ENCODE measurements at places on chromosomes 6 and 20.

DNA sequence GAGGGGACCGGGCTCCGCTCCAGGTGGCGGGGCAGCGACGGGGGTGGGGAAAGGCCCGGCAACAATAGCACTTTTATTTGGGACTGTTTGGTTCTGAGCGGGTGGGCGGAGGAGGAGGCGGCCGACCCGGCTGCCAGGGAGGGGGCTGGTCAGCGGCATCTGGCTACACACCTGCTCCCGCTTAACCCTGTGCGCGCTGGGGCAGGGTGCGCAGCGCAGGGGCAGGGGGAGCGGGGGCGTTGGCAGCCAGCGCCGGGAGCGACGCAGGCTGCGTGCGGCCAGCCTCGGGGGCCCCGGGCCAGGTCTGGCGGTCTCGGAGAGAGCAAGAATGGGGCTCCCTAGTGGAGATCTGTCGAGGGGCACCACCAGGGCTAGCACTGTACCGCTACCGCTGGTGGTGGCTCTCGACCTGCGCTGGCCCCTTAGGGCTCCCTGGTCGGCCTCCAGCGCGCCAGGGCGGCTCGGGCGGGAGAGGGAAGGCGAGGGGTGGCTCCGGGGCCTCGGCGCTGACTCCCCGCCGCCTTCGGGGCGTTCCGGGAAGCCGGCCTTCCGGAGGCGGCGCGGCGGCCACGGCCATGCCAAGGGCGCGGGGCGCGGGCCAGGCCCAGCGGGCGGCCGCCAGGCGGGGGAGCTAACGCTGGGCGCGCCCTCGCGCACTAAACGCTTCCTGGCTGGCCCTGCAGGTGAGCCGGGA, 92.4 kb downstream of the NCR2 start:
- DNase-seq: no peak

- DNase-seq: no peak
Measured at GRCh38 chr6:159059885-159060506, 15.2 kb upstream of the TAGAP start.

DNA sequence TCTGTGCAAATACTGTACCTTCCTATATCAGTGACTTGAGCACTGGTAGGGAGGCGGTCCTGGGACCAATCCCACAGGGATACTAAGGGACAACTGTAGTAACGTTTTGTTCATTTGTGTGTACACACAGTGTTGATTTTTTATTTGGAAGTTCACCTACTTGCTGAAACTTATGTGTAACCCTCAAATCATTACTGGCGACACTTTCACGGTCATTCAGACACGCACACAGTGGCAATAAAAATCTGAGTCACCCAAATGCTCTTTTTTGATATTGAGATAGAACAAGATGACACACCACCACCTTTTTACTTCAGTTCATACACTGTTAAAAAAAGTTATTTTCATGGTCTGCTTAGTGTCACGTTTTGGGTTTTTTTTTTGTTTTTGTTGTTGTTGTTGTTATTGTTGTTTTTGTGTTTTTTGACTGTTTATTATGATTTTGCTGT, 79.8 kb downstream of the QKI start:
- peak; percentile 42 for DNase-seq

DNA sequence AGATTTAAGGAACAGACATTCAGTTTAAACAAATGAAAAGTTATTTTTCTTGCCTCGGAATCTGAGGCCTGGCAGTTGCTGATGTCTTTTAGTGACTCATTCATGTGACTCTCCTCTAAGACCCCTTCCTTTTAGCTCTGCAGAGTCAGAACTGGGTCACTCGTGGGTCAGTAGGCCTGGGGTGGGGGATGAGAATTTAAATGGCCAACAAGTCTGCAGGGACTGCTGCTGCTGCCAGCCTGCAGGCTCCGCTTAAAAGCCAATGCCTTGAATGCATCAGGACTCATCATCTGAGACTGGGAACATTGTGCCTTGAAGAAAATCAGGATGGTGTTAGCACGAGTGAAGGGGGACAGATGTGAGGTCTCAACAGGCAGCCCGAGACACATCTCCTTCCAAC, 404.3 kb downstream of the CDH26 start:
- DNase-seq: no peak

GRCh38 chr6:169971081-169971861, 219.8 kb downstream of the ERMARD start:
- no peak for DNase-seq

GRCh38 chr20:44031781-44032582, 117.3 kb downstream of the TOX2 start:
- no peak for DNase-seq

DNA sequence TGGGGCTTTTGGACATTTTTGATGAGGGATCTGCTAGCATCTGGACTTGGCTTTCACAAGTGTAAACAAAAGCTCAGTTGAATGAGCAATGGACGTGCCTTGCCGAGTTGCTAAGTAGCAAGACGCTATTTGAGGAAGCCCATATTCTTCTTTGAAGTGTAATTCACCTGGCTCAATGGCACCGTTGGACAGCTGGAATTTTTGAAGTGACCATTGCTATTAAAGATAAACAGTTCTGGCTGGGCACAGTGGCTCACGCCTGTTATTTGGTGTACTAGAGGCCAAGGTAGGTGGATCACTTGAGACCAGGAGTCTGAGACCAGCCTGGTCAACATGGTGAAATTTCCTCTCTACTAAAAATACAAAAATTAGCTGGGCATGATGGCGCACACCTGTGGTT, 88.8 kb upstream of the SOX4 start:
- DNase-seq: no peak

GRCh38 chr6:45314146-45314545, 14.0 kb upstream of the RUNX2 start:
- DNase-seq: no peak

DNA sequence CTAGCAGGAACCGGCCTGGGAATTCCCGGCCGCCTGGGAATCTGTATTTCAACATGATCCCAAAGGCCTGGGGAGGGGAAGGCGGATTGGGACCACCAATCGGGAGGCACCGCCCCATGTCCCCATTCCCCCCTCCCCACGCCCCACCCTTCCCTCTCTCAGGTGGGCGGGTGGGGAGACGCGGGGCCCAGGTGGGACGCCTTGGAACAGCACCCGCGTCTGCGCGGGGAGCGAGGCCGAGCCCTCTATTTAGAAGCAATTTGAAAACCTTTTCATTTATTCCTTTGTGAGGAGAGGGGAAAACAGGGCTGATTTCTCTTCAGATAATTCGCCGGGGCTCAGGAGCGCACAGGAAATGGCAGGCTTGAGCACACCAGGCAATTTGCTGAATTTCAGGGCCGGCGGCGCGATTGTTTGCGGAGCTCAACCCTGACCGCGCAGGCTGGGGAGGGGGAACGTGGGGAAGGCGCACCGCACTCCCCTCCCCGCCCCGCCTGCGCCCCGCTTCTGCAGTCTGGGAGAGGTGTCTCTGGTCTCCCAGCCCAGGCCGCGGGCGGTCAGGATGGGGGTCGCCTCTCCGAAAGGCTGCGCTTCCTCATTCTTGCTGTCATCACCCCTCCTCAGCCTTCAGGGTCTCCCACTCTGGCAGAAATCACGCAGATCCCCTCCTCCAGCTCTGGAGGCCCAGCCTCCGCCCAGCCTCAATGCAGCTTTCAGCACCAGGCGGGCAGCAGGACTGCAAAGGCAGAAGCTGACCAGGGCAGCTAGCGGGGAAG, 170.0 kb downstream of the GRM4 start:
- no peak for DNase-seq

GRCh38 chr20:59043698-59044097, 1.1 kb upstream of the PRELID3B start:
- peak; percentile 39 for DNase-seq

DNA sequence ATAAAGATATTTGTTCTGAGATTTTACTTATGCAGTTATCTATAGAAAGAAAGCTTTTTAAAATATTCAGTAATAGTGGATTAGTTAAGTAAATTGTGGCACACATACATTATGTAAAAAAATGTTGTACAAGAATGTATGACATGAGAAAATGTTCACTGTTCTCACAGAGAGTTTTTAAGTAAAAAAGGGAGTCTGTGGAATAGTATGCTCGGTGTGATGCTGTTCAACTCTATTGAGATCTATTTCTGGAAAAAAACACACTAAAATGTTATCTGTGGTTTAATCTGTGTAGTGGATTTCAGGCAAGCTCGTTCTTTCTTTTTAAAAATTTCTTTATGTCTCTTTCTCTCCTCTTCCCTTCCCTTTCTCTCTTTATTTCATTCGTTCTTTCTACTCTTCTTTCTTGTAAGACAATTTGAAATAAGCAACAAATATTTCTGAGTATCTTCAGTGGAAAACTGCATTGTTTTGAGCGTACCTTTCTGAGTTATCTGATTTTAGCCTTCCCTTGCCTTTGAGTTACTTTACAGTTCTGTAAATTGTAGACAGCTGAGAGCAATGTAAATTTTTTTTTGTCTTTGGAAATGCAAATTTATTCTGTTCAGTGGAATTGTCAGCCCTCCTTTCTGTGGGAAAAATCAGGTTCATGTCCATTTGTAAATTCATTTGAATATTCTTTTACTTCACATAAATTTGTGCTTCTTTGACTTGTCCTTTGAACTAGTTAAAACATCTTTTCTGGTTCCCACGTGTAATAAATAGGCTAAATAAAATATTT, 229.0 kb upstream of the NOX3 start:
- DNase-seq: no peak

DNA sequence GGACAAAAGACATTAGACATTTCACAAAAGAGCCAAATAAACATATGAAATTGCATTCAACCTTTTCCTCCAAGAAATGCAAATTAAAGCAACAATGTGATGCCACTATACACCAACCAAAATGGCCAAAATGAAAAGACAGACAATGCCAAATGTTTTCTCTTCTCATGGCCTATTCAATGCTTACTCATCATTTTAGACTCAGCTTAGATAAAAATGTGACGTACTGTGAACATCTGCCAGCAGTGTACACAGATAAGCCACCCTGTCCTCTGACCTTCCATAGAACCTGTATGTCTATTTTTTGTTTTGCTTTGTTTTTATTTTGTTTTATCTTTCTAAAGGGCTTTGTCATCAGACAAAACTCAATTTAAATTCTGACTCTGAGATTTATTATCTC, 385.2 kb downstream of the FRK start:
- DNase-seq: no peak

DNA sequence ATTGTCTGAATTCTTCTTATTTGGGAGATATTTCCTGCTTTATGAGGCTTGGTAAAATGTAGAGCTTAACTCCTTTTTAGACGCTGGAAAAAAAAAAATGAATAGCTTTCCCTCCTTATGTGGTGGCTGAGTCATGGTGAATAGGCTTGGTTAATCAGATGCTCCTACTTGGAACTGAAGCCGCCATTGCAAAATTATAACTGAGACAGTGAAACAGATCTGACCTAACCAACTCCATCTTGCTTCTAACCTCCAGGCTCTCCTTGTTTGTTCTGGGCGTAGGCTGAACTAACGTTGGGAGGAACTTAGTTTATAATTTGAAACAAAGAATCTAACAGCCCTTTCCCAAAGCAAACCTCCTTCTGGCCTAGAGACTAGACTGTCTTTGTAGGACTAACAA, 43.2 kb upstream of the PLCB4 start:
- peak; percentile 78 for DNase-seq
